Stimulated activated CD4-positive, alpha-beta T cell treated with anti-CD3 and anti-CD28 coated beads, TNF-alpha, amount 100 ng/mL, for 48 hours (primary cell): ENCODE measurements at places on chromosomes 11 and 22.

GRCh38 chr11:17766590-17766989 lies 32.0 kb downstream of the KCNC1 start:
- no peak for DNase-seq

GRCh38 chr11:121578251-121578976 lies 125.6 kb upstream of the SORL1-AS1 start:
- no peak for DNase-seq

- no peak for DNase-seq
Observed at GRCh38 chr11:33835143-33835878, 56.6 kb downstream of the LMO2 start.

- no peak for DNase-seq
Observed at GRCh38 chr11:22539821-22540256, 85.8 kb downstream of the FANCF start.

- no peak for DNase-seq
Observed at GRCh38 chr11:110092111-110092514, 1.1 kb upstream of the ZC3H12C start.

GRCh38 chr11:102047305-102047924 lies at the start of gene CFAP300:
Gene CFAP300 (plus strand): TSS chr11:102047437. CDS start chr11:102047471, 34 bp downstream.
- peak; percentile 37 for DNase-seq

DNA sequence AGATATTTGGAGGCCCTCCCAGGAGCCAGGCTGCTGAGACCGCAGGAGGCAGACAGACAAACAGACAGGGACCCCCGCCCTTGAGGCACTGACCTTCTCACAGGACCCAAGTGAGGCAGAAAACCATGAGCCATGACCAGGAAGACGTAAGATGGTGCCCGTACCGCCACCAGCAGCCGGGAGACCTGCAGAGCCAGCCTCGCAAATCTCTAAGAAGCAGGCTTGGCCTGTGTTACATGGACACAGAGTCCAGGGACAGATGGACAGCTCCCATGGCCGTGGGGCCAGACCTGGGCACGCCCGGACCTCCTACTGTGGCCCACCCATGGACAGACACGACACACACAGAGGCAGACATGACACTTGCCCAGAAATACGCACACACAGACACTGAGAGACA lies 30.7 kb upstream of the TOLLIP start:
- no peak for DNase-seq

DNA sequence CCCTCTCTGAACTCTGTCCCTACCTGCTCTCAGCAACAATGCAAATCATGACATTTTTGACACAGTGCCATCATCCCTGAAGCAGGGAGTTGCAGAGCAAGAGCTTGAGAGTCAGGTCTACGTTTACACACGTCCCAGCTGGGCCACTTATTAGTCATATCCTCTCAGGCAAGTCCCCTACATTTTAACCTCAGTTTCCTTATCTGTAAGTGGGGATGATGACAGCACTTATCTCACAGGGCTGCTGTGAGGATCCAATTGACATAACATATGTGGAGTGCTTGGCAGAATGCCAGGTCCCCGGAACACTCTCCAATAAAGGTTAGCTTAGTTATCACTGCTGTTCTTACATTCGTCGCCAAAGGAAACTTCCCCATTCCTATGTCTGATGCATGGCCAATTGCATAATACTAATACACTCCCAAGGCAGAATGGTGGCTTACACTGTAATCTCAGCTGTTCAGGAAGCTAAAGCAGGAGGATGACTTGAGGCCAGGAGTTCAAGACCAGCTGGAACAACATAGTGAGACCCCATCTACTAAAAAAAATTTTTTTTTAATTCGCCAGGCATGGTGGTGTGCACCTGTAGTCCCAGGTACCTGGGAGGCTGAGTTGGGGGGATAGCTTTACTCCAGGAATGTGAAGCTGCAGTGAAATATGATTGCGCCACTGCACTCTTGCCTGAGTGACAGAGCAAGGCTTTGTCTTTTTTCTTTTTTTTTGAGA lies 16.6 kb downstream of the ASCC2 start:
- DNase-seq, result peak; percentile 18
